Germinal center (tissue), 1 donor: ENCODE measurements at places on chromosomes 6 and 20.
A peak's percentile ranks its signal among the peaks of the same experiment; 100 is the strongest.

GRCh38 chr6:139711804-139712585, 337.5 kb upstream of the CITED2 start:
- DNase-seq = no peak

- DNase-seq = no peak
Observed at GRCh38 chr20:61967300-61967699, 98.4 kb downstream of the TAF4 start.

DNA sequence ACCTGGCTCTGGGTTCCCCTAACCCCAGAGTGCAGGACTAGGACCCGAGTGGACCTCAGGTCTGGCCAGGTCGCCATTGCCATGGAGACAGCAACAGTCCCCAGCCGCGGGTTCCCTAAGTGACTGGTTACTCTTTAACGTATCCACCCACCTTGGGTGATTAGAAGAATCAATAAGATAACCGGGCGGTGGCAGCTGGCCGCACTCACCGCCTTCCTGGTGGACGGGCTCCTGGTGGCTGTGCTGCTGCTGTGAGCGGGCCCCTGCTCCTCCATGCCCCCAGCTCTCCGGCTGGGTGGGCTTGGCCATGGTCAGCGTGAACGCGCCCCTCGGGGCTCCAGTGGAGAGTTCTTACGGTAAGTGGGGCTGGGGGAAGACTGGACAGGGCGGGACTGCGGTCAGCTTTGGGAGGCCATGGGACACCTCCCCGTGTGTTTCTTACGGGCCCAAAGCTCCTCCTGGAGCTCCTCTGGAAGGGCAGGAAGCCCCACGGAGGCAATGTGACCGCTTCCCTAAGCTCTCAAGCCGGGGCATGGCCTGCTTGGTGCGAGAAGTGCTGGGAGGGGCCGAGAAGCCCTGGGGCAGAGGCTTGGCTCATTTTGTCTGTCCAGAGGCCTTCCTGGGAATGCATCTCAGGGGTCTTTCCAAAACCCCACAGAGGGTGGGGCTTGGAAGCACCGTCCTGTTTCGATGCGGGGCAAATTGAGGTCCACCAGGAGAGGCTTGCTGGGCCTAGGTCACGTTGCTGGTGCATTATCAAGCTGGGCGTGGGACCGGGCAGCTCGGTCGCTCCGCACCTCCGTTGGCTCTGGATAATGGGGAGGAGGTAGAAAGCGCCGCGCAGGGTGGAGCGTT, at the start of gene HNF4A:
TSS of gene HNF4A (plus strand) at position 202 of the 855 bp plus-strand sequence. CDS start at position 308, 106 bp downstream.
- DNase-seq = no peak

DNA sequence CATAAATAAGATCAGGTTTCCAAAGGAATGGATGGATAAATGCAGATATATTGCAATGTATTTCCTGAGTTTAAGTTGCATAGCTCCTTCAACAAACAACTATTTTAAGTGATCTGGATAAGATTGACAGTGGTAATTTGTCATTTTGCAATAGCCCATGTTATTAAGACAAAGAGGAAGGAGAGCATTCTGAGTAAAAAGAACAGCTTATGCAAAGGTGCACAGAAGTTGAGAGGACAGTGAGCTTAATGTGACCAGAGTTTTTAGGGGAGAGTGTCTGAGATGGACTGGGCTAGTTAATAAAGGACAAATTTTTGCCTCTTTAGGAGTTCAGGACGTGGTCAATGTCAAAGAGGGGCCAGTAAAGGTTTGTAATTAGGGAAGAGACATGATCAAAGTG, 48.8 kb upstream of the FBXO30 start:
- DNase-seq = no peak

GRCh38 chr6:135280375-135281136, 99.4 kb downstream of the MYB start:
- DNase-seq = no peak

- no peak for DNase-seq
Observed at GRCh38 chr6:127483399-127484055, 24.3 kb upstream of the KIAA0408 start.

- DNase-seq = no peak
Observed at GRCh38 chr20:54134445-54135220, 39.2 kb downstream of the CYP24A1 start.

DNA sequence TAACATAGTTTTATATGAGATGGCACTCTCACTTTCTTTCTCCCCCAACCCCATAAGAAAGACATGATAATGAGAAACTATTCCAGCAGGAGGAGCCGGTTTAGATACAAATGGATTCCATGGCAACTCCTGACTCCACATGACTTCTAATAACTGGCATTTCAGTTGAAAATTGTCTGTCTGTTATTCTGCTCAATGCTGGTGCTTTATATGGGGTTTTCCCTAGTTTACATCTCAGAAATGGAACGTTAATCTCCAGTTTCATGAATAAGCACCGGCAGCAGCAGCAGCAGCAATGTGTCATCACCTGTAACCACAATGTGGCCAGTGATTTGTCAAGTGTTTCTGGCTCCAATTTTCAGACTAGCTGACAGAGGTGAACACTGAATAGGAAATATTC, 8.0 kb upstream of the SIM1 start:
- DNase-seq = no peak

- DNase-seq = no peak
Observed at GRCh38 chr20:53547664-53548239, 45.9 kb downstream of the ZNF217 start.

- DNase-seq = no peak
Observed at GRCh38 chr20:17137692-17138091, 89.1 kb upstream of the PCSK2 start.

DNA sequence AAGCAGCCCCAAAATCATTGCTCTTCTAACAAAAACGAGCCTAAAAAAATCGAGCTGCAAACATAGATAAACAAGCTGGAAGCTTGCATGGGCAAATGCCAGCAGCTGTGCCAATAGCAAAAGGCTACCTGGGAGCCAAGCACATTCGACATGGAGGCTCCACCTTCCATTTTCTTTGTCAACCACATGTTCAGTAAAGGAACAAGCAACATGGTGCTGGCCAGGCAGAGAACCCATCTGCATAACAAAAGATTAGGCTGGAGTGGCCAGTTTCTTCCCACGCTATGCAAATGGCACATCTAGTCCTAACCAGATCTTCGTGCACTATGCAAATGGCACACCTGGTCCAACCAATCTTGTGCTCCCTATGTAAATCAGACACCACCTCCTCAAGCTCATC, 110.5 kb downstream of the KIF16B start:
- DNase-seq = no peak

DNA sequence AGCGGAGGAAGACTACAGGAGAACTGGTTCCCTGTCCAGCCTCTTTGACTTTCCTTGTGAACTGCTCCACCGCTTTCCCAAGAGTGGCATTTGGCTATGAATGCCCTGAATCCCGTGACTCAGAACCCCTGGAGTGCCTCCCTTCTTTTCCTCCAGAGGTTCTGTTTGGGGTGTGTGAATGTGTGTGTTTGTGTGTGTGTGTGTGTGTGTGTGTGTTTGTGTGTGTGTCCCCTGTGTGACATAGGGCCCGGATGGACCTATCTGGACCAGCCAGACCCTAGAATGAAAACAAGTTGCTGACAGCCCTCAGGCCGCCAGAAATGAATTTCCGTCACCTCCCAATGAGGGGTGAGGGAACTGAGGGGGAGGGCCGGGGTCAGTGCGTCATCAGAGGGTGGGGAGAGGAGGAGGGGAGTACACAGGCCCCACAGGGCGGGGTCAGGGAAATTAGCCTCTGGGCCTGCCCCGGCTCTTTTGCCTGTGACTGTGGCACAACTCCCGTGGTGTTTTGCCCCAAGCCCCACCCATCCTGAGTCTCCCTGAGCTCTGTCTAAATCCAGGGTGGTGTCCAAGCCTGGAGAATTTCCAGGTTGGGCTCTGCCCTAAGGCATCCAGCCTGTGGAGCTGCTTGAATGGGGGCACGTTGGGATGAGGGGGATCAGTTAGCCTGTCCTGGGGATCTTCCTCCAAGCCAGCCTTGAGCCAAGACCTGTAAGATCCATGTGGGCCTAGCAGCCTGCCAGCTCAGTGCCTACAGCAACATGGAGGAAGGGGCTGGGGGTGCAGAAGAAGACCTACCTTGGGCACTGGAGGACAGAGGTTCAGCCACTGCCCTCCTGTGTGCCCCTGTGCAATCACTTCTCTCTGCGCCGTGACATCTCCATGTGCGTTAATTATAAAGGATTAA, 15.2 kb upstream of the MRPS18A start:
- peak; percentile 51 for DNase-seq

DNA sequence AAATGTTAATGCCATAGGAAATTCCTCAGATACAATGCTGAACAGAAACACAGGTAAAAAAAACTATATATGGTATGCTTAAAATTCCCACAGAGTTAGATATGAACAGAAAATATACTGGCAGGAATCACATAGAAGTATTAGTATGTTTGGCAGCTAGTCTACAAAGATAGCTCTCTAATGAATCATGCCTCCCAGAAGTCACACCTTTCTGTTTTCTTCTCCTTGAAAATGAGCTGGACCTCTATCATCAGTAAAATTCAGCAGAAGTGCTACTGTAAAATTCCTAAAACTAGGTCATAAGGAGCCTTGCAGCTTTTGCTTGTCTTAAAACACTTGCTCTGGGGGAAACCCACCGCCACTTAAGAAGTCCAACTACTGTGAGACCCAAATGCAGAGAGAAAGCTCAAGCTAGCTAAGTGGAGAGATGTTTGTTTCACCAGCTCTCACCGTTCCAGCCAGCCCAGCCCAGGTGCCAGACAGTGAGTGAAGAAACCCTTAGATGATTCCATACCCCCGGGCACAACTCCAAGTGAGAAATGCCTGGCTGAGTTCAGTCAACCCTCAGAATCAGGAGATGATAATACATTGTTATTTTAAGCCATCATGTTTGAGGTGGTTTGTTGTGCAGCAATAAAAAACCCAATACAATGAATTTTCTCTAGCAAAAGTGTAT, 43.0 kb downstream of the TSPYL4 start:
- DNase-seq = no peak

DNA sequence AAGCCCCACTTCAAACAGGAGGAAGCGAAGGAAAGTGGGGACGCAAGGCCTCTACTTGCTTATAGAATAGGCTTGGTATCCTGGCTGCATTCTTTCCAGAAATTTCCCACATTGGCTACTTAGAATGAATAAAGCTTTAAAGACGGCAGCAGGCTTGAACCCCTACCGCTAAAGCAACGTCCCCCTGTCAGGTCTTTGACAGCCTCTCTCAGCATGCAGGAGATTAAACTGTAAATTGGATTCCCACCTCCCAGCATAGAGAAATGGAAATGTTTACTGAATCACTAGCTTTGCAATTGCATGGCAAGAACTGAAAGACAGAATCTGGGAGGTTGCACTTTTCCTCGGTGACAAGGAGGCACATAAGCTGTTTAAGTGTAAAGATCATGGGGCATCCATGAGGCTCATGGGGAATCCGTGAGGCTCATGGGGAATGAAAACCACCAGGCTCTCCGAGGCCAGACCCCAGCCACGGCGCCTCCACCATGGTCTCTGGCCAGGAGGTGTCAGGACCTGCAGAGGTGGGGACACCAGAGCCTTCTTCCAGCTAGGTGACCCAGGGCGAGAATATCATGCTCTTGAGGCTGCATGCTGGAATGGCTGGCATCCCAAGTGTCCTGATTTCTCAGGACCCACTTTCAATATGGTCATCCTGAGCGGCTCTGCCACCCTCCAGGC, 10.3 kb downstream of the LEMD2 start:
- DNase-seq = no peak

DNA sequence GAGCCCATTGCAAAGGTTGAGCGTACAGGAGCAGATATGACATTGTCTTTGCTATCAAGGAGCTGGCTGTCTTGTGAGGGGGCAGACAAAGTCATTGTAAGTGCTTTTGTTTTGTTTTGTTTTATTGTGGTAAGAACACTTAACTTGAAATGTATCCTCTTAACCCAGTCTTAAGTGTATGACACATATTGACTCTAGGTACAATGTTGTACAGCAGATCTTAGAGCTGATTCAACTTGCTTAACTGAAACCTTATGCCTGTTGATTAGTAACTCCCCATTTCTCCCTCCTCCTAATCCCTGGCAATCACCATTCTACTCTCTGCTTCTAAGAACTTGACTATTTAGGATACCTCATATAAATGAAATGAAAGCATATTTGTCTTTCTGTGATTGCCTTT, 429.0 kb downstream of the BMP2 start:
- DNase-seq = no peak

GRCh38 chr6:158003910-158004700, 22.4 kb downstream of the SYNJ2 start:
- no peak for DNase-seq

DNA sequence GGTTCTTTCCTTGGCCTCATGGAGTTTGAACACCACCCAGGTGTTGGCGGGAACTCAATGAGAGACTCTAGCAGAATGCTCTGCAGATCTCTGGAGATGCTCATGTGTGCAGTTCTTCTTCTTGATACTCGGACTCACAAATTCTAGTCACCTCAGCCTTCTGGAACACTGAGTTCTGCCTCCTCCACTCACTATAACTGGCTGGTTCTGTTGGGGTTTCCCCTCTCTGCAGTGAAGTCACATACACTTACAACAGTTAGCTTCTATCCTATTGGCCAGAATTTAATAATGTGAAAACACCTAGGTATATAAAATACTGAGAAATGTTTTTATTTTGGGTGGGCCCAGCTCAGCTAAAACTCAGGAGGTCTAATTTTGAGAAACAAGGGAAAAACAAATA, 109.6 kb upstream of the HIVEP1 start:
- no peak for DNase-seq

DNA sequence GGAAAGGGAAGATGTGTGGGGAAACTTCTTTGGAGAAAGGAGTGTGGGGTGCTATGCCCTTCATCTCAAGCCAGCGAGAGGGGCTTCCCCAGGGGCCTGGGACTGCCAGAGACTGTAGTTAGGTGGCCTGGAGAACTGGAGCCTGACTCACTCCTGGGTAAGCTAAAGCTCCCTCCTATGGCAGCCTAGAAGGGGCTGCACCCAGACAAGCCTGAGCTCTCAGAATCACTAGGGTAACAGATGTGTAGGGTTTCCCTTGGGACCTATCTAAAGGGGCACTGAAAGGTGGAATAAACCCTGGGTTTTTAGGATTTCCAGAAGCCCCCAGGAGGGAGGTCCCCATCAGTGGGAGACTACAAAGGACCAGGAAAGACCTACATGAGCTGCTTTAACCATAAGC, 1.6 kb upstream of the ARMC2 start:
- no peak for DNase-seq

DNA sequence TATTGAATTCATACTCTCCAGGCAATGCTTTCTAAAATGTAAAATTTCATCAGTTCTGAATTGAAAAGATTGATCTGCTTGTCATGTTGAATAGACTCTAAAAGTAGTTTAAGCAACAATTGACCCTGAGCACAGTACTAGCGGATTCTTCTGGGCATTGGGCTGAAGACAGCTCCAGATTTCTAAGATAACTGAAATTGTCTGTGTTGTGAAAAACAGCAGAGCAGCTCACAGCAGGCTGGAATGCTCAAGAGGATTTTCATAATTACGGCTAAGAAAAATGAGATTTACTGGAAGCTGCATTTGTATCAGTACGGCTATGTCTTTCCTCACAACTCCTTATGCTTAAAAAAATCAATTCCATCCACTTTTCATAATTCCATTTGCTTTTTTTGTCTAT, 373.7 kb downstream of the HACE1 start:
- no peak for DNase-seq

DNA sequence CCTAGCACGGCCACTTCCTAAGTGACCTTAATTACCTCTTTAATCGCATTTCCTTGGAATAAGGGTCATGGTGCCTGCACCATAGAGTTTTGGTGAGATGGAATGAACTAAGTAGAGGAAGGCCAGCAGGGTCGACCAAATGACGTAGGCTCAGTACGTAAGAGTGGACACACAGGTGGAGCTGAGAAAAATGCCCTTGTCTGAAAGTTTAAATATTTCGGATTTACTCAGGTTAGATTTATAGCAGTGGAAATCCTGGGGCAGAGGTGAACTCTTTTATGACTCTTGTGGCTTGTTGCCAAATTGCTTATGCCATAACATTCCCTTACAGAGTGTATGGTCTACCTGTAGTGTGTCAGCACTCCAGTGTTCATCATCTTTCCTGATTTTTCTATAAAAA, 23.6 kb upstream of the BTBD3 start:
- DNase-seq = no peak
